BJ (cell line): ENCODE measurements at places on chromosomes 3 and 15. TPM values are rescaled to one million over a fixed set of nuclear protein-coding genes. Genes with fewer than 3 reads are reported as not detected.

GRCh38 chr3:98954791-98955604 lies 53.5 kb upstream of the DCBLD2 start:
- peak; percentile 32 for DNase-seq

GRCh38 chr15:58585693-58586443 lies 154.1 kb downstream of the LIPC start:
- DNase-seq = no peak

GRCh38 chr15:36080759-36081158 lies 498.7 kb upstream of the CDIN1 start:
- no peak for DNase-seq

DNA sequence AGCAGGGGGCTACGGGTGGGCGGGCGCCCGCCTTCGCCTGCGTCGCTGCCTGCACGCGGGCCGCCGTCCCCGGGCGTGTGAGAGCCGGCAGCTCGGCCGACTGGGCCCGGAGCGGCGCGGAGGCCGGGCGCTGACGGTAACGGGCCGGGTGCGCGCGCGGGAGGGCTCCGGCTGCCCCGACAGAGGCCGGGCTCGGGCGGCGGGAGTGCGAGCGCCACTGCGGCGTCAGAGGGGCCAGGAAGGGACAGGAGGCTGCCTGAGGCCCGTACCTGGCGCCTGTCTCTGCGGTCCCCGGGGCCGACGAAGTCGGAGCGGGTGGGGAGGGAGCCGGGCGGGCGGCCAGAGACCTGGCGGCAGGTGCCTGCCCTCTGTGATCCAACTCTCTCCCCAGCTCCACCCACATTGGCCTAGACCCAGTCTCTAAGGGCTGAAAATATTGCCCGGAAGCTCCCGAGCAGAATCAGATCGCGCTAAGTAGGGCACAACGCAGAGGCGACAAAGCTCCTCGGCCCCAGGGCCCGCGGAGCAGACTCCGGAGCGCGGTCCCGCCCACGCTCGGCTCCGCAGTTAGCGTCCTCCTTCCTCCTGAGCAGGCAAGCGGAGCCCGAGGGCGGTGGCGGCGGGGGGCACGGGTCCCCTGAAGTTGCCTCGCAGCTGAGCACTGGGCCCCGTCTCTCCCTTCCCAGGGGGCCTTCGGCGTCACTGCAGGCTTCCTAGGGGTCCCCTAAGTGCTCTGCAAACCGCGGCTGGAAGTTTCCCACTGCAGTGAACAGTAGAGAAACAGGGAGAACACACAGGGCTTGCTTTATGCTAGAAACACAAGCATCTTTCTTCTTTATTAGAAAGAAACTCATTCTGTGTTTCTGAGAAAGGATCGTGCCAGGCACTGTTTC lies at the start of gene MAN2A2:
MAN2A2 (plus strand) TSS at position 463 of the 893 bp plus-strand sequence. CDS start 906 bp downstream, outside the sequence.
- no peak for DNase-seq

DNA sequence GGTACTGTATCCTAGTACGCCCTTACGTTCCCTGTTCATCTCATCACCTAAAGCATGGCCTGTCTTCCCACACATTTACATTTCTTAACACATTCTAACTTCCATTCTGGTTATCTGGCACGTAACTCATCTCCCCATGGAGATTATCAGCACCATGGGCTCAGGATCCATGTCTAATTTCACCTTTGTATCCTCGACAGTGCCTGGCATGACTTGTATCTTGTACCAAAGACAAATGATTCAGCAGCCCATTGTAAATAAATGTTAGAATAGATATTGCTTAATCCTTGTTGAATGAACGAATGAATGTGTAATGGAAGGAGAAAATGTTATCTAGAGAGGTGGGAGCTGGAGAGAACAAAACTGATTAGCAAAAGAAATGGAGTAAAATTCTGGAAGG lies 69.7 kb upstream of the TPM1 start:
- no peak for DNase-seq

DNA sequence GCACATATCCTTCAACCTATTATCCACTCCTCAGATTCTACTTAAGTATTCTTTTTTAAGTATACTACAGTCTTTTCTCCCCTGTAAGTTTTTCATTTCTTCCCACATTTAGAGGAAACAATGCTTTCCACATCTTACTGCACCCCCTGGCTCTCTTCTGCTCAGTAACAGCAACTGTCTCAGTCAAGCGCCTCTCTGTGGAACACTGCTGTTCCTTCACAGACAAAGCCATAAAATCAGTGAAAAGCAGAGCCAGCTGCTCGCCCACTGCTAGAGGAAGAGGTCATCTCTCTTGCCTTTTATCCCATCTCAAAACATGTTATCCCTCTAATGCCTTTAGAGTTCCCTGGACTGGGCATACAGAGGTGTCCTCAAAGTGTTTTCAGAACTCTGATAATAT lies 24.8 kb downstream of the SERP1 start:
- no peak for DNase-seq

DNA sequence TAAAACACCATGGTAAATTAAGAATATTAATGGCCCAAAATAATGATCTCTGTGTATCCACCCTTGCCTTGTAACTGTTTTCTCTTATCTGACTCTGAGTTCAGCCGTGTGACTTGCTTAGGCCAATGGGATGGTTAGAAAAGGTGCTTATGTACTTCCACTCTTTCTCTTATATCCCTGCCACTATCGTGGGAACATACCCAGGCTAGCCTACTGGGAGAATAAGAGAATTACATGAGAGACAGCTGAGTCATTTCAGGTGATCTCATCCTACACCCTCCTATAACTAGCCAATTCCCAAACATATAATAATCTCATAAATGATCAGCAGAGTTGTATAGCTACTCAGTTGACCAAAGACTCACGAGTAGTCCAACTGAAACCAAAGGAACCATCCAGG lies 98.3 kb upstream of the ABI3BP start:
- DNase-seq = no peak

Gene HDDC3
- polyA plus RNA-seq = 12.3 and 12.4 TPM in 2 replicates

GRCh38 chr15:70920981-70921696 lies 28.5 kb downstream of the LRRC49 start:
- no peak for DNase-seq

- DNase-seq = no peak
These were observed 57.4 kb upstream of the MYZAP start for GRCh38 chr15:57534281-57534680.

DNA sequence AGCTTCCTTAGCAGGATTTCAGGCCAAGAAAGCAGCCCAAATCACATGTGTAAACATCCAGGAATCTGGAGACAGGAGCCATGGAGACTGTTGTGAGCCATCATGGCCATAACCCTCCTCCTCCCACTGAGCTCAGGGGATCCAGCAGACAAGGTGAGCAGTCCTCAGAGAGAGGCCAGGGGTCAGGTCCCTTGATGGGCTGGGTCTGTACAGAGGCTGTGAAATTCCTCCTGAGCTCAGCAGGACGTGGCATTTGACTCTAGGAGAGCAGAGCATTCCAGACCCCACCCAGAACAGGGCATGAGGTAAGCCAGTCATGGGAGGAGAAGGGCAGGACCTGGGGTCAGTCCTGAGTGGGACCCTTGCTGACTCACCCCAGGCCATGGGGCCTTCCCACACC lies 67.0 kb upstream of the ACAN start:
- DNase-seq = no peak

DNA sequence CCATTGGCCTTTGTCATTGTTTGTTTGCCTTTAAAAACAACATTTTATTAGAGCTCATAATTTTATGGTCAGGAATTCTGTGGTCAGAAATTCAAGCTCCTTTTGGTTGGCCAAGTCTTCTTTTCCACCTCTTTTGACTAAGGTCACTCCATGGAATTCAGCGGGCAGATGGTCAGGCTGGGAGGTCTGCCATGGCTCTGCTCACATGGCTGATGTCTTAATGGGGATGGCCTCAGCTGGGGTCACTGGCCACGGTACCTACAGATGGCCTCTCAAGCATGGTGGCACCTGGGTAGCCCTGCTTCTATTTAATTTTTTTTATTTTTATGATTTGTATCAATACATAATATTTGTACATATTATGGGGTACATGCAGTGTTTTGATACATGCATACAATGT lies 360.8 kb upstream of the MCTP2 start:
- no peak for DNase-seq

Gene PLEKHO2
- 24.7 and 33.6 TPM in 2 replicates for polyA plus RNA-seq

- DNase-seq = no peak
These were observed 10.6 kb downstream of the RPS27L start for GRCh38 chr15:63146684-63147083.

- DNase-seq = no peak
These were observed 86.3 kb downstream of the LMLN start for GRCh38 chr3:198046120-198046857.

- no peak for DNase-seq
These were observed 177.6 kb downstream of the KCNAB1 start for GRCh38 chr3:156298014-156298413.

Gene CYP19A1
- polyA plus RNA-seq = 0.06 and 0.61 TPM in 2 replicates

Gene RASSF1
- polyA plus RNA-seq = 55.2 and 80.2 TPM in 2 replicates

GRCh38 chr15:98904544-98904943 lies 103.0 kb downstream of the PGPEP1L start:
- no peak for DNase-seq

DNA sequence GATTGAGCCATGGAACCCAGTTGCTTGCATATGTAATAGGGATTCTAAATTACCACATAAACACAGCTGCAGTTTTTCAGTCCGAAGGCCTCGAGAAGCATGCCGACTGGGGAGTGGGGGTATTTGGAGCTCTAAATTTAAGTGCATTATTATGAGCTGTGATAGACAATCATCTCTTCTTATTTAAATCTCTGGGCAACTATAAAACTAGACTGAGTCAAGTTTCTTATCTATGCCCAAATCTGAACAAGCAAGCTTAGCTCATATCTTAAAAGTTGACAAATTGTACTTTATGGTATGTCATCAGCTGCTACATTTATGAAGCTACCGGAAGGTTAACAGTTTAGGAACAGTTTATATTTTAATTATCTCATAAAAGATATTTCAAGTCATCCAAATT lies 19.5 kb upstream of the THRB start:
- no peak for DNase-seq

Gene GOLGA8M
- 0.63 and 0.76 TPM in 2 replicates for polyA plus RNA-seq

Gene FOXL2
- polyA plus RNA-seq = 0.04 and 0.05 TPM in 2 replicates

Gene ZNF80
- polyA plus RNA-seq = not detected in 2 replicates

DNA sequence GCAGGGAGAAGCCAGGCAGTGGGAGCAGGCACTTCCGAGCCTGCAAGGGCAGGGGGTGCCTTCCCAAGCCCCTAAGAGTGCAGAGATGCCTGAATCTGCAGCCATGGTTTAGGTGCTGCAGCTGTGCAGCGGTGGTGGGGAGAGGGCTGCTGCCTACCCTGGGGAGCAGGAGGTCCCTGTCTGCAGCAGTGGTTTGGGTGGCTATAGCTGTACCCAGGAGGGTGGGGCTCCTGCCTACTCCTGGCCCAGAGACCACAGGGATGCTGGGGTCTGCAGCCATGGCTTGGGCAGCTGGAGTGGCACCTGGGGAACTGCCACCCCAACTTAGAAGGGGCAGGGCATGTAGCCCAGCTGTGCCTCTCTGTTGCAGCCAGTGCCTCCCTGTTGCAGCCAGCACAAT lies 488.1 kb upstream of the THBS1 start:
- DNase-seq = no peak

Gene MCTP2
- 9.5 TPM in 2 replicates for polyA plus RNA-seq

Gene SLC28A2
- polyA plus RNA-seq = not detected in 2 replicates

DNA sequence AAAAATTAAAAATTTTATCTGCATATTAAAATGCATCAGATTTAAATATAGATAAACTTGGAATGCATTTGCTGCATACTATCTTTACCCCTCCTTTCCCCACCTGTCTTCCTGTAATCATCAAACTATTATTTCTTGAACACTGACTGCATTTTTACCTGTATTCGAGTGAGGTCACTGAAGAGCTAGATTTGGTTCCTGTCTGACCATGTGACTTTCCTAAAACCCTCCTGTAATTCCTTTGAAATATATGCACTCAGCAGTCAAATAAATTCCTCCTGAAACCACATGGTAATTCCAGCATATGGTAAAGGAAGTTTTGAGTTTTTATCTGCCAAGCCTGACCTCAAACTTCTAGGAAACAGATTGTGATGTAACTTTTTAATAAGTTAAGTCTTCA lies 445.6 kb upstream of the FRG2C start:
- no peak for DNase-seq

- DNase-seq = no peak
These were observed 52.6 kb downstream of the MECOM start for GRCh38 chr3:169610888-169611291.

GRCh38 chr3:161212906-161213305 lies 8.2 kb upstream of the NMD3 start:
- DNase-seq = no peak

Gene EPHA6
- not detected in 2 replicates for polyA plus RNA-seq

Gene MUC4
- polyA plus RNA-seq = not detected in 2 replicates

DNA sequence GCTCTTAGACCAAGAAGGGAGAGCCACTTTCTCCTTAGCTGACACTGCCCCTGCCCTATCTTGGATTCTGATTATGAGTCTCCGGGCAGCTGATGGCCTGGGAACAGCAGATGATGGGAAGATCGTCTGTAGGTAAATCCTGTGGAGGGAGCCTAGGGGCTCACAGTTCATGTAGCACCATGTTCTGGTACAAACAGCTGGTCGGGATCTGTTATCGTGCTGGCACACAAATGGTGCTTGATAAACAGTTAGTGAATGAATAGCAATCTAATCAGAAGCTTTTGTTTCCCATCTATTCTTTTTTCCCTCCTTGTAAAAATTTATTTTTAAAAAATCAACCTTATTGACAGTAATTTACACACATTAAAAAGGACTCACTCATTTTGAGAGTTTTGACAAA lies 26.8 kb downstream of the CDCP1 start:
- no peak for DNase-seq

DNA sequence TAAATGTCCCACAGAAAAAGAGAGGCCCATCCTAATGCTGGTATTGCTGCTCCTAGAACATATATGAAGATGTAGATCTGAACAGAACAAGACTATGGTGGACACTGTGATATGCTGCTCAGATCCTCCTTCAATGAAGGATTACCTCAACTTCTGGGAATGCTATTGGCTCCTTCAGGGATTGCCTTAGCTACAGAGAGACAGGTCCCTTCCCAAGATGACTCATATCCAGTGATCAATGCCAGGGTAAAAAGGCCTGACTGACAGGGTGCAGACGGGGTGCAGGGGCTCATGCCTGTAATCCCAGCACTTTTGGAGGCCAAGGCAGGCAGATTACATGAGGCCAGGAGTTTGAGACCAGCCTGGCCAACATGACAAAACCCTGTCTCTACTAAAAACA lies 20.5 kb upstream of the STAG1 start:
- no peak for DNase-seq

Gene APOD
- polyA plus RNA-seq = 8.3 and 15.0 TPM in 2 replicates

DNA sequence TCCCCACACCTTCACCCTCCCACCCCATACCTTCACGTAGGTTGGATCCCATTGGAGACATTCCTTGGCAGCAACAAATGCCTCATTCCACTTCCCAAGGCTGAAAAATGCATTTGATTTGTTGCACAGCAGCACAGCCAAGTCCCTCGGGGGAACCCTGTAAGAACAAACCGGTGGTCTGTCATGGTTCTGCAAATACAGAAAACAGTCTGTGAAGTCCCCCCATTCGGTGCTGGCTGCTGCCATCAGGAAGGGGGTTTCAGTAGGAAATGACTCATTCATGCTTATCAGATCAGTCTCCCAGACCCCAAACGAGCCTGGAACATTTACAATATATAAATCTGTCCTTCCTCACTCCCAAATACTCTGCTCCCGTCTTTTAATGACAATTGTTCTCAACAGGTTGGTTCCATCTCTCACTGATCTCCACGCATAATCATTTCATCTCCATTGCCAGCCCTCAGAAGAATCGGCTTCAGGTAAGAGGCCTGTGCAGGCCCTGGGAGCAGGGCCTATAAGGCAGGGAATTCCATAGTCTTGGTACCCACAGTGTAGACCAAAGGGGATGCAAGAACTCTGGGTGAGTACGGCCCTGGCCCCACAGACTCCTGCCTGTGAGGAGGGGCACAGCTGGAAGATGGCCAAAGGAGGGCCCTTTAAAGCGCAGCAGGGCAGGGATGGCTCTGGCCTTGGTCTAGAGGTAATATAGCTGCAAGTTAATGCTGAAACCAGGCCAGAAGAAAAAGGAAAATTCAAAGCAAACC lies 41.6 kb downstream of the TRANK1 start:
- no peak for DNase-seq
